Activated CD4-positive, alpha-beta T cell treated with anti-CD3 and anti-CD28 coated beads, Interleukin-2, amount 50 U/mL, for 1 hour (primary cell): ENCODE measurements at places on chromosomes 7 and 10.
A peak's percentile ranks its signal among the peaks of the same experiment; 100 is the strongest.

GRCh38 chr7:140034421-140034820 lies 28.3 kb downstream of the PARP12 start:
- DNase-seq: no peak

GRCh38 chr7:44155191-44156185 lies 14.4 kb upstream of the MYL7 start:
- DNase-seq: no peak

DNA sequence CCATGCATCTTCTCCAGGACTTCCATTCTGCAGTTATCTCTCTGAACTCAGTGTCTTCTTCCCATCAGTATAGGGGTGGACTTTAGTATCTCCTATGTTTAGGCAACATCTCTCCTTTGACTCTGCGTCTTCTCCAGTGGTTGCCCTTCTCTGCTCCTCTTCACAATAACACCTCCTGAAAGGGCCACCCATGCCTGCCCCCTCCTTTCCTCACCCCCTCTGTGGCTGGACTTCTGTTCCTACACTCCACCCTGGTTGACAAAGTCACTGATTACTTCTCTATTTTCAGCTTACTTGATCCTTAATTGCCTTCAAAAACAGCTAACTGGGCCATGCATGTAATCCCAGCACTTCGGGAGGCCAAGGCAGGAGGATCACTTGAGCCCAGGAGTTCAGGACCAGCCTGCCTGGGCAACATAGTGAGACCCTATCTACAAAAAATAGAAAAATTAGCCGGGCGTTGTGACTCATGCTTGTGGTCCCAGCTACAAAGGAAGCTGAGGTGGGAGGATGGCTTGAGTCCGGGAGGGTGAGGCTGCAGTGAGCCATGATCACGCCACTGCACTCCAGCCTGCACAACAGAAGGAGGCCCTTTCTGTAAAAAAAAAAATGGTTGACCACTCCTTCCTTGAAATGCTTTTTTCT lies 13.7 kb downstream of the SRGN start:
- DNase-seq: no peak

GRCh38 chr7:932651-932975 lies 21.9 kb downstream of the ADAP1 start:
- no peak for DNase-seq

GRCh38 chr10:34587002-34587679 lies 228.0 kb downstream of the PARD3 start:
- DNase-seq: no peak

GRCh38 chr10:126252884-126253610 lies 135.2 kb downstream of the ADAM12 start:
- no peak for DNase-seq

- DNase-seq: peak; percentile 16
Measured at GRCh38 chr7:36781011-36781738, 56.9 kb upstream of the AOAH start.

DNA sequence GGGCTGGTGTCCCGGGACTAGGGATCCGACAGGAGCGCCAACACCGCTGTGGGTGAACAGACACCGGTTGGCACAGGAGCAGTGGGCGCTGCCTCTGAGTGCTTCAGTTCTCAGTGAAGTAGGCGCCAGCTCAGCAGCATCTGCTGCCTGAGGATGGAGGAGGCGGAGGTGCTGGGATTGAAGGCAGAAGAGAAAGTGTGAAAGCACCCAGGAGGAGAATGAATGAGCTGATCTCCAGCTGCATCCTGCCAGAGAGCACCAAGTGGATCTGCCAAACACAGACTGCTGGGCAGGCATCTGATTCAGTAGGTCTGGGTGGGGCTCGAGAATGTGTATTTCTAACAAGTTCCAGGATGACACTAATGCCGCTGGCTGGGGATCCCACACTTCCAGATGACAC lies 74.5 kb downstream of the LANCL2 start:
- DNase-seq: no peak

GRCh38 chr7:91883676-91884362 lies 3.3 kb upstream of the MTERF1 start:
- no peak for DNase-seq

GRCh38 chr7:119351320-119351719 lies 921.7 kb upstream of the KCND2 start:
- no peak for DNase-seq

GRCh38 chr7:46071601-46072000 lies 150.5 kb upstream of the IGFBP3 start:
- DNase-seq: no peak

- peak; percentile 30 for DNase-seq
Measured at GRCh38 chr10:113007343-113007771, 57.3 kb downstream of the TCF7L2 start.
